ENCODE measurements at places on chromosomes 2 and 18. TPM values are rescaled to one million over a fixed set of nuclear protein-coding genes. Genes with fewer than 3 reads are reported as not detected.
A peak's percentile ranks its signal among the peaks of the same experiment; 100 is the strongest.

GRCh38 chr2:228594012-228594411, 412.5 kb upstream of the SPHKAP start:
- DNase-seq: no peak

GRCh38 chr2:121372721-121373353, 87.8 kb upstream of the TFCP2L1 start:
- no peak for DNase-seq

GRCh38 chr2:46537624-46538295, 58.4 kb downstream of the TMEM247 start:
- no peak for DNase-seq

Gene C2orf78
- total RNA-seq: not detected

DNA sequence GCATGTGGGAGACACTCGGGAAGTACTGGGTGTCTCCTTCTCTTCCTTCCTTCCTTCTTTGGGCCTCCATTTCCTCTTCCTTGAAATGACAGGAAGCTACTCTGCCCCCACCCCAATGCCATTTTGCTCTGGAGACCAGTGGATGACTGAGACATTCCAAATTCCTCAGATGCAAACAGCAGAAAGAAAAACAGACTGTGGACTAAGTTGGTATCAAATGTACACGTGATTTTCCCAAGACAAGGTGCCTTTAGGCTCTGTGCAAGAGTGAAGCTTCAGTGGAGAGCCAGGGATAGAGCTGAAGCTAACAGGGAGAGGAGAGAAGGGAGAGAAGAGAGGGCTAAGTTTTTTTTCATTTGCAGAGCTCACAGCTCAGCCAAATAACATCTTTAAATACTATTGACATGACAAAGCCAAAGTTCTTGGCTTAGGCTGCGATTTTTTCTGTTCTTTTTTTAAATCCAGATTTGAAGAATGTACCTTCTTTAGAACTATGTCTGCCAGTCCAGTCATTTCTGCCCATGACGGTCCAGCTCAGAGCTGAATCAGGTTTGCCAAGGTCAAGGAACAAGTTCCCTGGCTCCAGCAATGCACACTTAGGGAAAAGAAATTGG, 84.5 kb upstream of the LCLAT1 start:
- peak; percentile 94 for DNase-seq

- DNase-seq: no peak
Measured at GRCh38 chr18:48161911-48162698, 231.6 kb upstream of the SMAD2 start.
